ENCODE measurements at places on chromosomes 1 and 21.

DNA sequence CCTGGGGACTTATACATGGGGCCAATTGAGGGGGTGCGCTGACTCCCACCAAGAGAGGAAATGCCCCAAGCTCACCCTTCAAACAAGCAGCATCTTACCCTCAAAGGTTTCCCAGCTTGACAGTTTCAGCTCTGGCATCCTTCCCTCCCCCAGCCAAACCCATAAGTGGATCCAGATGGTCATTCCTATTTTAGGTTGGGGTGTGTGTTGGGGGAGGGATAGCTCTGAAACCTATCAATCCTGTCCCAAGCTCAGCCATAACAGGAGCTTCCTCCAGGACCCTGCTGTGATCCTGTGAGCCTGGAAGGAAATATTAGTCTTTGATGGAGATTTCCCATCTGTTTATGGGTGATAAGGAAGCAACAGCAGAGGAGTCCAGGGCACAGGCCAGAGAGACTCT is 3.4 kb upstream of the TMEM222 start:
- DNase-seq: no peak

DNA sequence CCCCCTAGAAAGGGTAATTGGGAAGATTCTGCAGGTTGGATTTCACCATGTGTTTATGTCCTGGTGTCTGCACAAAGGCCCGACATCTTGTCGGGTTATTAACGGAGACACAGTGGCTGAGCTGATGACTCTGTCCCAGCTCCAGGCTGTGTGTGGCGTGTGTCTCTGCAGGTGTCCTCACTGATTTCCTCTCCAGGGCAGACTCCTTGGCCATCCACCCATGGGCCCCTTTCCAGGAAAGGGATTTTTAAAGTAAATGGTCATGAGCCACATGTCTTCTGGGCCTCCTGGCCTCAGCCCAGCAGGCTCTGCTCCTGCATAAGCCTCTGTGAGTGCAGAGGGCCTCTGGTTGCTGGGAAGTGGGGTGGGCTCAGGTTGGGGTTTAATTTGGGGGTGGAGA is 418.7 kb upstream of the VAMP3 start:
- no peak for DNase-seq

DNA sequence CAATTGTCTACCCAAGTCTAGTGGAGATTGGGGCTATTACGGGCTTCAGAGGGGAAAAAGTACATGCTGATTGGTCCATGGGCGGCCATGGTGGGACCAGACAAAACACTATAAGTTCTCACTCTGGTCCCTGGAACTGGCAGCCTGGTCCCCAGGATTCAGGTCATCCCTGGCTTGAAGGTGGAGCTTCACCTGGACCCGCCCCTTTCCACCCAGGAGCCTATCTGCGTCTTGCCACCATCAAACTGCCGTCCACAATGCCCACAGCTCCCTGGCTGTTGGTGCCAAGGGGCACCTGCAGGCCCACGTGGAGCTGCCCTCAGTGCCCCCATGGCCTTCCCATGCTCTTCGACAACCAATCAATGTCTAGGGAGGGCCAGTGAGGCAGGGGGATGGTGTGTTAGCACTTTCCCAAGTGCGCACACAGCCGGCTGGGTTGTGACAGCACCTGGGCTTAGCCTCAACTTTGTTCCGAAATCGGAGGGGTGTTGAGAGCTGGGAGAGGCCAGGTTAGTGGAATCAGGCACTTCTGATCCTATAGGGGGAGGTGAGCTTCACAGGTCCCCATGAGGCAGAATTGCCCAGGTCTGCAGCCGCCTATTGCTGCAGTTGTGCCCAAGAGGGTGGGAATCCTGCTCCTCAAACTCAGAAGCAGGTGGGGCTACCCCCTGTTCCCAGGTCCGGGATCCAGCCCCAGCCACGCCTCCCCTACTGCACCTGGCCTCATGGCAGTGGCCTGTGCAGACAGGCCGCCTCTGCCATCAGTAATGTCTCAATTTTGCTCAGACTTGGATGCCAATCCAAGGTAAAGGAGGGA is 1369.4 kb upstream of the PRMT6 start:
- DNase-seq: no peak

DNA sequence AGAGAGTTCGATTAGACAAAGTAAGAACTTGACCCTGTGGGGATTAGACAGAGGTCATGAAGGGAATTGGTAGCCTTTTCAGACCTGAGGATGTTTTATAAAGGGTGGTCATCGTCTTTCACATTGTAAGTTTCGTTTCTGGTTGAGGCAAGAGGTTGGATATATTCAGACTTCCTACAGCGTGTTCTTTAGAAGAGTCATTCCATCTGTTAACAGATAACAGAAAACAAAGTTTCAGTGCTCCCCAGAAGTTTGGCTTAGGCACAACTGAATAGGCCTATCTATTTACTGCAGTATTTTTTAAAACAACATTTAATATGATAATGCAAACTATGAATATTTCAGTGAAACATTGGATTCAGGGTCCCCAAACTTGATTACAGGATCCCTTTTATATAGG is 17.1 kb upstream of the IVNS1ABP start:
- no peak for DNase-seq

- DNase-seq: no peak
These were observed 15.9 kb downstream of the MX2 start for GRCh38 chr21:41377715-41378114.

DNA sequence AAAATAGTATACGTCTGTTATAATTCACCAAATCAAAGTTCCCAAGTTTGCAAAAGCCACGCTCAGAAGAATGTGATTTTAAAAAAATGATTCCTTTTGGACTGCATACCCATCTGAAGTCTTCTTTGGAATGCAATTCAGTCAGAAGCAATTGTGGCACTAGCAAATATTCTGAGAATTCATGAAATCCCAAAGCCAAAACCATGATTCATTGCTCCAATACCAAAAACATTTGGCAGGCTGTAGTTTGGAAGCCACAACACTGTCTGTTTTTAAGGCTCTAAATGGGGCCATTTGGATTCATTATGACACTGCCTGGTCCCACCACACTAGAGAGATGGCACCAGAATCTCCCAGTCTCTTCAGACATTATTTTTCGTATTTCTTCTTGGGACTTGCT is 21.8 kb upstream of the LRRC53 start:
- DNase-seq: no peak

DNA sequence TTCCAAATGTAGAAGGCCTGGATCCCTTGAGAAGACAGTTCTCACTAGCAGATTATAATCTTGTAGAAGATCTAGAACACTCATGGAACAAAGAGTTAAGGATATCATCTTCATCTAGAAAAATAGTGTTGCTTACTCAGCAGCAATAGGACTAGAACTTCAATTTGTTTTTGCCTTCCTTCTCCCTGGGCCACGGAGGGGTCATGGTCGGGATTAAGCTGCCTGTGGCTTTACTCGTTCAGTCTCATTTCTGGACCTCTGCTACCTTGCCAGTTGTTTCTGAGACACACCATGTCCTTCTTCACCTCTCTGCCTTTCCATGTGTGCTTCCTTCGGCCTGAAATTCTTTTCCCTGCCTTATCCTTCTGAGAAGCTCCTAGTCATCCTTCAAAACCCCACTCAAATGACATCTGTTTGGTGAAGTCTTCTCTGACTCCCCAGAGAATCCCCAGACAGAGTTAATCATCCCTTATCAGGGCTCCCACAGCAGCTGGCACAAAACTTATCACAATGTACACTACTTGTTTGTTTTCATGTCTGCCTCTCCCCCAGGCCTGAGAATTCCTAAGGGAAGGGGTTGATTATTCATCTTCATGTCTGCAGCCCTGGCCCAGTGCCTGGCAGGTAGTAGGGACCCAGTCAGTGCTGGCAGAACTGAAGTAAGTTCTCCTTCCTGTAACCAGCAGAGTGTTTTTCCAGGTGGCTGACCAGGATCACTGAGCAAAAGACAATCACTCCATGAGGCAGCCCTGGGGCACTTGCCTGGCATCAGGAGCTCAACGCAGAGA is 15.5 kb upstream of the SNX27 start:
- no peak for DNase-seq

DNA sequence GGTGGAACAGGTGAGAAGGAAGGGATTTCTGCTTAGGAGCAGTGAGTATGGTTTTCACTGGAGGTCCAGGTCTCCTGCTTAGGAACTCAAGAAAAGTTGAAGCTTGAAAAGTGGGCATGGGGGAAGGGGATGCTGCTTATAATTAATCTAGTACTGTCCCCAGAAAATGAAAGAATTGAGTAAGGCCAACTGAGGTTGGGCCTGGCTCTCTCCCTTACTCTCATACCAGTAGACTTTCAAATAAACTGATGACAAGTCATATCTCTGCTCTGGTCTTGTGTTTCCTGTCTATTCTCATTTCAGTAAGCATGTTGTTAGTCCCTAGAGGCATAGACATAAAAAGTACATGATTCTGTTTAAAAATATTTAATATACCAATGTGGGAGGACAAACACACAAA is 26.4 kb downstream of the CD48 start:
- DNase-seq: no peak

GRCh38 chr21:15004721-15005370 is 60.0 kb downstream of the NRIP1 start:
- DNase-seq: no peak

GRCh38 chr1:8474369-8474768 is 156.5 kb downstream of the SLC45A1 start:
- DNase-seq: no peak

DNA sequence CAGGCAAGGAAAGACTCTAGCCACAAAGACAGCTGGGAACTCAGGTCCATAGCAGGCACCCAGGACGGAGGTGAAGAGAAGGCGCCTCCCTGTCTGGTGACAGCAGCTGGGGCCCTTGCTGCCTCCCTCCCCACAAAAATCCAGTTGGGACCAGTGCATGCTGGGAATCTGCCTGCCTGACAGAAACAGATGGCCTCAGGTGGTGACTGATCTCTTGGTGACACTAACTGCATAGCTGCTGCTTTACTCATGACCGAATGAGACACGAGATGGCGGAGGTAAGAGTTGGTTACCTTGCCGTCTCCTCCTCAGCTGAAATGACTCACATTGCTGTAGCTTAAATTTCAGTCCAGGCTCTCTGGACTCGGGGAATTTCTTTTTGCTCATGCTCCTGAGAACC is 130.3 kb downstream of the FGGY start:
- no peak for DNase-seq

Measured in vagina (tissue), 2 donors.